NCI-H1048 (cell line): ENCODE measurements at places on chromosomes 7 and 10.
A peak's percentile ranks its signal among the peaks of the same experiment; 100 is the strongest.

- DNase-seq = peak; percentile 63
Measured at GRCh38 chr10:114634609-114634979, 23.5 kb downstream of the ABLIM1 start.

GRCh38 chr10:98790817-98791216, 344.1 kb upstream of the HPS1 start:
- no peak for DNase-seq

- DNase-seq = no peak
Measured at GRCh38 chr10:8581521-8582225, 527.2 kb downstream of the GATA3 start.

DNA sequence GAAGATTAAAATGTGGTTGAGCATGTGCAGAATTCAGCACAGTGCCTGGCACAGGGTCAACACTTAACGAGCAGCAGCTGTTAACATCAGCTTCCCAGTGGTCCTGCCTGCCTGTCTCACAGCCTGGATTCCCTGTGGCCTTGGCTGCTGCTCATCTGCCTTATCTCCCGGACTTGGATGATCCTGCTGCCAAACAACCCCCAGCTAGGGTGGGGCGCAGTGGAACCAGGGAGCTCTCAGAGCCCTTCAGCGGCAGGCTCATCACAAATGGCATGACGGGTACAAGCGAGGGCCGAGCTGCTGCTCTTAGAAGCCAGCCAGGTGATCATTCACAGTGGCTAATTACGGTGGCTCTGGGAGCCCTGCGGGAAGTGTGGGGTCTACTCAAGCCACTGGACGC, 13.0 kb upstream of the SMARCD3 start:
- no peak for DNase-seq
